Stimulated activated naive CD8-positive, alpha-beta T cell treated with anti-CD3 and anti-CD28 coated beads, Interleukin-15, Interleukin-2, amounts not matched to agents 100 U/mL and 50 U/mL, for 24 hours (primary cell): ENCODE measurements at places on chromosomes 2 and 18.
A peak's percentile ranks its signal among the peaks of the same experiment; 100 is the strongest.

GRCh38 chr2:98504381-98505109 is 59.9 kb downstream of the INPP4A start:
- DNase-seq: no peak

DNA sequence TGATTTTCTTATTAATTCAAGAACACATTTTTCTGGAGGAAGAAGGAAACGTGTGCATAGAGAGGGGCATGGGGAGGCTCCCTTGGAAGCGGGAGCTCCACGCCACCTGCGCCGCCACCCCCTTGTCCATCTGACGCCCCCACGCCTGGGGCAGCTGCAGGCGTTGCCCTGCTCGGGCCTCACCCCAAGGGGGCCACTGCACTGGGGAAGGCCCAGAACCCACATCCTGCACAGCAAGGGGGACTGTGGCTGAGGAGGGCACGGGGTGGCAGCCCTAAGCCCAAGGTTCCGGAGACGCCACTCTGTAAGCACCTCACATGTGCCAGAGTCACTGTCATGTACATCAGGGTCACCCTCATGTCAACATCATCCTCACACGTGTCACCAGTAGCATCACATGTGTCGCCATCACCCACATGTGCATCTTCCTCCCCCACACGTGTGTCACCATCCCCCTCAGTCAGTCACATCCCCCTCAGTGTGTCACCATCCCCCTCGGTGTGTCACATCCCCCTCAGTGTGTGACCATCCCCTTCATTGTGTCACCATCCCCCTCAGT is 486.7 kb upstream of the SALL3 start:
- DNase-seq: no peak

GRCh38 chr18:69774831-69775230 is 172.8 kb downstream of the CD226 start:
- no peak for DNase-seq

GRCh38 chr2:1374287-1374686 is 39.0 kb upstream of the TPO start:
- DNase-seq: no peak

DNA sequence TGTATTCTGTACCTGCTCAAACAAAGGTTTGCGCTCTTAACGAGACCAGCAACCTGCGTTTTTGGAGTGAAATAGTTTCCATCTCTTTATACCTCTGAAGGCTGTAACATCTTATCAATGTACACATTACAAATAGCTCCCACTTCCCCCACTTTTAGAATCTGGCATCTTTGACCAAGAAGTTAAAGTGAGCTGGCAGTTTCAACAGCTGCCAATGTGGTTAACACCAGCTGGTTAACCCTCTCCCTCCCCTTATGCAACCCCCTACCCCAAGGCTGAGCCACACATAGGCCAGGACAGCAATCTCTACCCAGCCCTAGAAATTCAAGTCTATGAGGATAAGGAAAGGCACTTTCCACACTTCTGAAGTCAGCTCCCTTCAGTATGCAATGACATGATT is 2.2 kb upstream of the SERTAD2 start:
- DNase-seq: peak; percentile 39

- no peak for DNase-seq
These were observed 745.6 kb upstream of the RAB6C start for GRCh38 chr2:129233751-129234406.

GRCh38 chr2:10949835-10950234 is 38.1 kb downstream of the KCNF1 start:
- DNase-seq: no peak

DNA sequence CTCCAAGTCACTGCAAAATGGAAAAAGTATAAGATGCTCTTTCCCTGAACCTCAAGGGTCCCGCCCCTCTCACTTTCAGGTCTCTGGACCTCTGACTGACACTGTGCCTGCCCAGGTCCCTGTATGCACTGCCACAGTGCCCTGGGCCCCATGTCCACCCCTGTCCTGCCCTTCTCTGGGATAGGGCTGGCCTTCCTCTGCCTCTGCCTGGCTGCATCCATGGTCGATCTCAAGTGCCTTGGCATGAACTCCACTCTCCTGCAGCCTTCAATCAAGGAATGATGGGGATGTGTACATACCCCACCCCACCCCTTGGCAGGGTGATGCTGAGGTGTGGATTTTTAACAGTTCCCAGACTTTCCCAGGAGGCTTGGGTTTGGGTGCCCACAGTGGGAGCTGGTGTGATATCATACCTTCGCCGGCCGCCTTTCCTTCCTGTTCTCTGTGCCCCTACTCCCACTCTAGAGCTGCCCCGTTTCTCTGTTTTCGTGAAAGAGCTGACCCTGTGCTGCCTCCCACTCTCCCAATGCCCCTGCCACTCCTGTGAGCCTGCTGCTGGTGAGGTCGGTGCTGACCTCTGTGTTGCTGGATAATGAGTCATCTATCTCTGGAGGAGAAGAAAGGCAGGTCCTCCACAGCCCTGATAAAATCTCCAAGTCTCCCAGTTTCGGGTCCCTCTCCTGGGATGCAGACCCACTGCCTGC is 18.9 kb downstream of the PTPN18 start:
- no peak for DNase-seq
